ENCODE measurements at places on chromosomes 3 and 15. TPM values are rescaled to one million over a fixed set of nuclear protein-coding genes. Genes with fewer than 3 reads are reported as not detected.

Gene UBAP1L
- total RNA-seq = 3.7 TPM

- no peak for DNase-seq
Observed at GRCh38 chr15:67050062-67050461, 15.3 kb upstream of the SMAD3 start.

GRCh38 chr15:83225449-83225848, 17.8 kb upstream of the HDGFL3 start:
- DNase-seq = no peak

Gene SMCO1
- total RNA-seq = not detected

GRCh38 chr15:92083190-92083589, 229.7 kb downstream of the SLCO3A1 start:
- DNase-seq = no peak

Gene TYRO3
- 6.9 TPM for total RNA-seq

GRCh38 chr3:79810092-79810491, 42.3 kb upstream of the ROBO1 start:
- no peak for DNase-seq

Gene NR1D2
- total RNA-seq = 37.4 TPM

Gene OR5K2
- total RNA-seq = not detected

- no peak for DNase-seq
Observed at GRCh38 chr3:152591515-152591914, 243.4 kb upstream of the P2RY1 start.

DNA sequence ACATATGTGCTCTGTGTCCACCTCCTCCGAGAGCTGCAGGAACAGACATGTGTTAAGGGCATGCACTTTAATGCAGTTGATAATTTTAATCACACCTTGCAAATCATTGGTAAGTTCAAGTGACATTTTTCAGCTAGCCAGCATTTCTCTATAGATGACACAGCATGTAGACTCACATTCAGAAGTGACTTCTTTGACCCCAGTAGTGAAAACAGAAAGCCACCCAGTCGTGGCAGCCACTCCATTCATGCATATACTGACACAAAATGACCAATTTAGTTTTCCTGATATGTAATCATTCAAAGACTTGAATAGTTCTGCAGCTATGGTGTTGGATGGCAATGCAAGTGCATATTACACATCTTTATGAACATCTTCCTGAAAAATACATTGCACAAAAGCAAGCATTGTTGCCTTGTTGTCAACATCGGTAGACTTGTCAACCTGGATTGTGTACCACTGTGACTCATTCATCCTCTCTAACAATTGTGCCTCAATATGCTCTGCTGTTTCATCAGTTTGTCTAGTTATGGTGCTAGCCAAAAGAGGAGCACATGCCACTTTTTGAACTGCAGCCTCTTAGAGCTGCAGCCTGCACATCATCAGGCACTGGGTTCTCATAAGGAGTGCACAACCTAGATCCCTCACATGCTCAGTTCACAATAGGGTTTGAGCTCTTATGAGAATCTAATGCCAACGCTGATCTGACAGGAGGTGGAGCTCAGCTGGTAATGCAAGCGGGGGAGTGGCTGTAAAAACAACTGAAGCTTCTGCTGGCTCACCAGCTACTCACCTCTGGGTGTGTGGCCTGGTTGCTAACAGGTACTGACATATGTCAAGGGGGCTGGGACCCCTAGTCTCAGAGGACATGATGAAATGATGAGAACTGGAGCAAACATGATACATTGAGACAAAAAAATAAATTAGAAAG, 622.0 kb downstream of the PYDC2 start:
- DNase-seq = no peak

- no peak for DNase-seq
Observed at GRCh38 chr15:52331490-52332240, 36.1 kb upstream of the MYO5C start.

Gene TNIK
- total RNA-seq = 7.4 TPM

GRCh38 chr3:34301313-34301712, 502.9 kb downstream of the PDCD6IP start:
- DNase-seq = no peak

GRCh38 chr15:101558221-101558941, 68.9 kb upstream of the PCSK6 start:
- DNase-seq = no peak

DNA sequence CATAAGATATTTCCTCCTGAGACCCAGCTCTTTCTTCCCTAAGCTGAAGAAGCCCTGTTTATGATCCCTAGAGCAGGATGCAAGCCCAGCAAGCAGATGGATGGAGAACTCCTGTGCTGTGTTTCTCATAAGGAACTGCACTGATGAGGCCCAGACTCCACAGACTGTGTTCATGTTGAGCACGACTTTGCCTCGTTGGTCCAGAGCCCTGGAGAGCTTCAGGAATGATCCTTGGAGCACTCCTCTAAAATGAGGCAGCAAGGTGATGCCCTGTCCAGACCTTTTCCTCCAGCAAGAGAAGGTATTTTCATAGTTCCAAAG, 83.8 kb downstream of the MYLK start:
- no peak for DNase-seq

Gene TP53BP1
- total RNA-seq = 65.5 TPM

- DNase-seq = peak; percentile 80
Observed at GRCh38 chr3:51982838-51983577, at the start of gene ACY1. Gene ACY1 (plus strand): TSS chr3:51983535. CDS start chr3:51984065, 530 bp downstream.

DNA sequence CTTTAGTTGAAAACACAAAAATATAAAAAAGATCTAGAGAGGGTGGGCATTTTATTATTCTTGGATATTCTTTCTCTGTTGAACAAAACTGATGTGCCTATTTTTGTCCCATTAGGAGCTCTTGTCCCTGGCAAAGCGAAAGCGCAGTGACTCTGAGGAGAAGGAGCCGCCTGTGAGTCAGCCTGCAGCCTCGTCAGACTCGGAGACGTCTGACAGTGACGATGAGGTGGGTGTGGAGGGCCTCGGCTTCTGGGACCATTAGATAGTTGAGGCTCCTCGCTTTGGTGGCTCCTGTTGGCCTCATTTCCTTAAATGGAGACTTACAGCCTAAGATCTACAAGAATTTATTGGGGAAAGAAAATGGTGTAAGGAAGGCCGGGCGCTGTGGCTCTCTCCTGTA, 21.3 kb downstream of the RTF1 start:
- no peak for DNase-seq

- no peak for DNase-seq
Observed at GRCh38 chr3:78751266-78751665, 1016.5 kb downstream of the ROBO1 start.

- no peak for DNase-seq
Observed at GRCh38 chr3:134904241-134904771, 109.2 kb downstream of the EPHB1 start.

DNA sequence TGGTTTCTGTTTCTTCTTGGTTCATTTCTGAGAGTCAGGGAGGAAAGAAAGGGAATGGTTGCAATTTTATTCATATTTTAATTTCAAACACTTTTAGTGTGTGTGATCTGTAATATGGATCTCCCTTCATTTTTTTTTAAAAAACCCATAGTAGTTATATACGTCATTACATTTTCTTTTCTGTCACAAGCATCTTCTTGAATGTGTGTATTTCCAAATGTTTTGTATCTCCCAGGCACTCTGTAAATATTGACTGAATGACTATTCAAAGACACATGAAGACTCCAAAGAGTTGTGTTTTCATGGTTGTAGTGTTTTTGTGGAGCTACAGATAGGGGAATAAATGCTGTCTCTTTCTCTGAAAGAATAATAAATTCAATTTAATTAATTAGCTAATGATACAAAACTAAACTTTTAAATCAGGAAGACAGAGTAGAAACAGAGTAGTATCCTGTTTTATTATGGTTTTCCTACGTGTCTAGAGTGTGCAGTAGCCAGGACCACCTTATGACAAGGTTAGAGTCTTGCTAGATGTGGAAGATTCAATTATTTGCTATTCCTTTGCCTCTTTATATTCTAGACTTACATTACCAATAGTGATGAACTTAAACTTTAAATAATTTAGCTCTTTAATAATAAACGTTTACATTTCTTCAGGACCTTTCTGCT, 35.5 kb downstream of the NECTIN3 start:
- no peak for DNase-seq

GRCh38 chr3:103446953-103447629, 1012.3 kb downstream of the ZPLD1 start:
- no peak for DNase-seq

Gene OR5H2
- total RNA-seq = not detected

DNA sequence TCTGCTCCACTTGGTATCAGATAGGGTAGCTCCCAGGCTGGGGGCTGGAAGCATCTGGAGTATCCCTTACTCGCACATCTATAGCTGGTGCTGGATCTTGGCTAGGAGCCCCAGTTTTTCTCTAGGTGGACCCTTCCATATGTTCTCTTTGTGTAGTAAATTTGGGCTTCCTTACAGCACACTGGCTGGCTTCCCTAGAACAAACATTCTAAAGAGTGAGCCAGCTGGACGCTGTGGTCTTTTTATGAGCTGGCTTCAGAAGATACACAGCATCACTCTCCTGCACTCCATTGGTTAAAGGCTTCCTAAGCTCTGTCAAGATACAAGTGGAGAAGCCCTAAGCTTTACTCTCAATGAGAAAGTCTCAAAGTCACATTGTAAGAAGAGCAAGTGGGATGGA, 322.1 kb downstream of the WDR72 start:
- no peak for DNase-seq

DNA sequence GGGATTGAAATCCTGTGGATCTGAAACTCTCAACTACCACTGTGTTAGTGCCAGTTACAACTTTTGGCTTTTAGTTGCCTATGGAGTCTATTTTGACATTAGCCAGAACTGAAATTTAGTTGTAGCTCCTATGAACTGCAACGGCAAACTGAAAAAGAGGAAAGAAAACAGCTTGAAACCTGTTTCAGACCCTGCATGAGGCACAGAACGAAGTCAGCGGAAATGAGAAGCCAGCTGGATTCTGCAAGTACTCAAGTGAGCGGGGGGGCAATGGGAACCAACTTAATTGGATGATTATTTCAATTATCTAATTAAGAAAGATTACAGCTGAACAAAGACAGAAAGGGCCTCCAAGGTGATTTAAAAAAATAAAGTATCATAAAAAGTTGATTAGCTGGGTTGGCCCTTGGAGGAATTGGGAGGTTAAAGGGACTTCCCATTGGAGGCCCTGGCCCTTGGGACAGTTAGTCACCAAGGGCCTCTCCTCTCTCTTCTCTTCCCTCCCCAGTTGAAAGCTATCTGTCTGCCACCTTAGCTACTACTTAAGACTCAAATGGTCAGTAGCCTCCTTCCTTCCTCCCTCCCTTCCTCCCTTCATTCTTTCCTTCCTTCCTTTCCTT, 352.1 kb downstream of the SHQ1 start:
- no peak for DNase-seq

- no peak for DNase-seq
Observed at GRCh38 chr3:17678116-17678741, 64.2 kb downstream of the TBC1D5 start.

DNA sequence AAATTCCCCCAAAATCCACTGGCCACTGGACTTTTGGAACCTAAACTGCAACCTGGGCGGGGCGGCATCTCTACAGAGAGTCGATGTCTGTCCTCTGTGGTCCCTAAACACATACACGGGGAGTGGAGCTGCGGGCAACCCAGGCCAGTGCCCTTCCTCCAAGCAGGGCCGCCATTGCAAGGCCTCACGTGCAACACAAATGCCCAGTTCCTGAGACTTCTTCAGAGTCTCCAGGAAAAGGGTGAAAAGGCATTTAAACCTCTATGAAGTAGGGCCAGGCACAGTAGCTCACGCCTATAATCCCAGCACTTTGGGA, 4.9 kb downstream of the MUC4 start:
- no peak for DNase-seq

GRCh38 chr3:9754678-9755077, 4.9 kb downstream of the OGG1 start:
- DNase-seq = no peak

Gene SV2B
- 4.9 TPM for total RNA-seq

GRCh38 chr3:170767576-170767941, 102.4 kb downstream of the RPL22L1 start:
- DNase-seq = no peak

DNA sequence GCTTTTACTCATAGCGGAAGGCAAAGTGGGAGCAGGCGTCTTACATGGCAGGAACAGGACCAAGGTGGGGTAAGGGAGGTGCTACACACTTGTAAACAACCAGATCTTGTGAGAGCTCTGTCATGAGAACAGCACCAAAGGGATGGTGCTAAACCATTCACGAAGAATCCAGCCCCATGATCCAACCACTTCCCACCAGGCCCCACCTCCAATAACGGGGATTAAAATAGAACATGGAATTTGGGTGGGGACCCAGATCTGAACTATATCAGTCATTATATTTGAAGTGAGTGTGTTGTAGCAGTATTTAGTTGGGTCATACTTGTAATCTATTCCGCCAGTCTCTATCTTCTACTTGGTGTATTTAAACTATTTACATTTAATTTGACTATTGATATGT, 190.9 kb downstream of the RPLP1 start:
- DNase-seq = no peak

GRCh38 chr3:145692751-145693150, 468.2 kb downstream of the PLOD2 start:
- DNase-seq = no peak

DNA sequence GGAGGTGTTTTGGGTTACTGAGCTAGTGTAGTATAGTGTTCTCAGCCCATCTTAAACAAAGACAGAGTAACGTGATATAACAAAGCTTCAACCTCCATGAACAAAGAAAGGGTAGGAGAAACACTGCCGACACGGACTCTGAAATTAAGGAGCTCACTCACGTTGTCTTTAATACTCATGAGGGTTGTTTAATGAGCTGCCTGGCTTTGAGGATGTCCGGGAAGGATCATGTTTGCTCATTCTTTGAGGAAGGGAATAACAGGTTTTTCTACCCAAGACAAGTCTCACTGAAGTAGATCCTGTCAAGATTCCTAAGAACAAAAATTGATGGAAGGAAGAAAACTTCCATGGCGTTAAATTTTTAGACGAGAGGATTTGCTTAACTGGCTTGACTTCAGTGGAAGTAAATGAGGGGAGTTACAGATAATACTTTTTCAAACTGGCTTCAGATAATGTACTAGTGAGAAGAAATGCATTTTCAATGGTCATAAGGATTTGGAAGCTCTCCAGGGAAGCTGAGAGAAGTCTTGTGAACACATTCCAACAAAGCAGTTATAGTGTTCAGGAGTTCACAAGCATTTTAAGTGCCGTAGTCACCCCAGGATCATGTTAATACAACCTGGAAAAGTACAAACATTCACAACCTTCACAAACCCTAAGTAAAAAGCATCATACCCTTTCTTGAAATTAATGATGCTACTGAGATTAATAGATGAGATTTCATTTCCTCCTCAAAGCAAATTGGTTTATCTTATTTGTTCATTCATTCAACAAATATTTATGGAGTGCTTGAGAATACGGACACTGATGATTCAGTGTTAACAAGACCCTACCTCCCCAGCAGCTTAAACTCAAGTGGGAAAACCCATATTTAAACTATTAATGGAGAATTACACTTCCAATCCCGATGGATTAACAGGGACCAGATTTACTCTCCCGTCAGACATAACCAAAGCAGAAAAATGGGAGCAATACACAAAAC, 101.5 kb downstream of the SHQ1 start:
- DNase-seq = no peak

DNA sequence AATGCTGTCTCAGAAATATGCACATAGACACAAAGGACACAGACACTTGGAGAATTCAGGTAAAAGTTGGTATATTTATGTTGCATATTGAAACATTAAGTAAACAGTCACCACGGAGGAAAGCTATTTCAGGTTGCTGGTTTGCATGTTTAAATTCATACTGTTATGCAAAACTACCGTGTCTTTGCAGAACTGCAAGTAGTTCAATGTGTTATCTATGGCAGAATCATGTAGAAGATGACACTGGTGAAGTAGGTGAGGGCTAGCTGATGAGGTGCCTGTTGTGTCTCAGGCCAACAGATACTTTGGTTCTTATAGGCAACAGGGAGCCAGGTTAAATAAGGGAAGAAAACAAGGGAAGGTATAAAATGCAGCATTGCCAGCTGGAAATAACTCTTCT, 511.3 kb downstream of the DIPK2A start:
- DNase-seq = no peak
